ENCODE measurements at places on chromosomes 4 and X.

DNA sequence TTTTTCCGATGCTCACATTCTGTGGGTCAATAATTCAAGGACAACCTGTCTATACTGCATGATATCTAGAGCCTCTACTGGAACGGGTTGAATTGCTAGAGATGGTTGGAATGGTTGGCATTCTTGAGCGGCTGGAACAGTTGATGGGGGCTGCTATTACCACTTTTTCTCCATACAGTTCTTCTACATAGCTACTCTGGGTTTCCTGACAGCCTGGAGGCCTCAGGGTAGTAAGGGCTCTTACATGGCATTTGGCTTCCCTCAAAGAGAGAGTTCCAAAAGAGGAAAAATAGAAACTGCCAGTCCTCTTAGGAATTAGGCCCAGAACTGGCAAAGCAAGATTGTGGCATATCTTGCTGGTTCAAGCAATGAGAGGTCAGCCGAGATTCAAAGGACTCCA, 53.1 kb downstream of the NAA11 start:
- DNase-seq = no peak

DNA sequence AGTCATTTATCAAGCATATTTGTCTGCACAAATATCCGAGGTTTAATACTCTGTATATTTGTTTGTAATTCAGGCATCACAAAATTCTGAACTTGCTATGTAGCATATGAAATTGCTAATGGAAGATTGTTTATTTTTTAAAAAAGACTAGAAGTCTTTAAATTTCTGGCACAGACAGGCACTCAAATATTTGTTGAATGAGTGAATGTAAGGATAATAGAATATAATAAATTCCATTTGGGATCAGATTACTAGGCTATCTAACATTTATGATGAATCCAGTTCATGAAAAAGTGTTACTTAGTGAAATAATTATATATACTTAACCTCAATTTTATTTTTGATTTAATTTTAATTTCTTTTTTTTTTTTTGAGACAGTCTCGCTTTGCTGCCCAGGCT, 30.4 kb upstream of the TEC start:
- DNase-seq = no peak

DNA sequence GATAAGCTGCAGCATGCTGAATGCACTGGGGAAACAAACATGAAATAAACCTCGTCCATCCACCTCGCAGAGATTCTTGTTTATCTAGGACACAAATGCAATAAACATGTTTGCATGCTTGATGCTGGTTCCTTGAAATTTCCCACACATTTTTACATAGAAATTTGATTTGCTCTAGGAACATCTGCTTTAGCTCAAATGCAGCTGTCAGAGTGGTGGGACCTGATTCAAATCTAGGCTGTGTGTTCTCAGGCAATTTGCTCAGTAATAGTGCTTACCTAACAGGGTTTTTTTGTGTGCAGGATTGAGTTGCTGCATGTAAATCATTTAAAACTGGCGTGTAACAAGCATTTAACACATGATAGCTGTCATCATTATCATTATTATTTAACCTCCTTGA, 293.1 kb downstream of the QDPR start:
- DNase-seq = no peak

- no peak for DNase-seq
These were observed 99.2 kb downstream of the TSPAN7 start for GRCh38 chrX:38660395-38661102.

GRCh38 chr4:99028187-99028586, 32.7 kb downstream of the METAP1 start:
- DNase-seq = no peak

GRCh38 chr4:143700416-143701352, at the start of gene FREM3:
Gene FREM3 (minus strand): TSS chr4:143700675. CDS start chr4:143700675, 0 bp downstream.
- DNase-seq = no peak

DNA sequence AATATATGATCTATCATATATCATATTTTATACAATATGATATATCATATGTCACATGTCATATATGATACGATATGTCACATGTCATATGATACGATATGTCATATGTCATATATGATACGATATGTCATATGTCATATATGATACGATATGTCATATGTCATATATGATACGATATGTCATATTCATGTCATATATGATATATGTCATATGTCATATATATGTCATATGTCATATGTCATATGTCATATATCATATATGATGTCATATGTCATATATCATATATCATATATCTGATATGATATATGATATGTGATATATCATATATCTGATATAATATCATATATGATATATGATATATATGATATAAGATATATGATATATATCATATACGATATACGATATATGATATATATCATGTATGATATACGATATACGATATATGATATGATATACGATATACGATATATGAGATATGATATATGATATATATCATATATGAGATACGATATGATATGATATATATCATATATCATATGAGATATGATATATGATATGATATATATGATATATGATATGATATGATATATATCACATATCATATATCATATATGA, 122.3 kb upstream of the USP9X start:
- no peak for DNase-seq

- no peak for DNase-seq
These were observed 903.8 kb upstream of the PCDH10 start for GRCh38 chr4:132245319-132245718.

GRCh38 chrX:31099536-31100090, 27.8 kb upstream of the FTHL17 start:
- DNase-seq = no peak
